ENCODE measurements at places on chromosomes 1 and 21.
A peak's percentile ranks its signal among the peaks of the same experiment; 100 is the strongest.

GRCh38 chr1:64675718-64676345 lies 69.0 kb upstream of the RAVER2 start:
- DNase-seq, result no peak

DNA sequence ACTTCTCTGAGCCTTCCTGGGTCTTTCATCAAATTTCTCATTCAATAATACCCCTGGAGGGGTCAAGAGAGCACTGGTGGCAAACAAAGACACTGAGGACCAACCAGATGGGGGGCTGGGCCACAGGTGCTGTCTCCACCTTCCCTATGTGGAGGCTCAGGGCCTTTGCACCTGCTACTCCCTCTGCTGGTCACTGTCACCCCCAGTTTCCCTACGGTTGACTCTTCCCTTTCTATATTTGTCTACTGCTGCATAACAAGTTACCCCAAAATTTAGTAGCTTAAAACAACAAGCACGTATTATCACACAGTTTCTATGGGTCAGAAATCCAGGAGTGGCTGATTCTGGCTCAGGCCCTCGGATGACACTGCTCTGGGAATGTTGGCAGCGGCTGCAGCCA lies 138.8 kb upstream of the RUNX3 start:
- no peak for DNase-seq

DNA sequence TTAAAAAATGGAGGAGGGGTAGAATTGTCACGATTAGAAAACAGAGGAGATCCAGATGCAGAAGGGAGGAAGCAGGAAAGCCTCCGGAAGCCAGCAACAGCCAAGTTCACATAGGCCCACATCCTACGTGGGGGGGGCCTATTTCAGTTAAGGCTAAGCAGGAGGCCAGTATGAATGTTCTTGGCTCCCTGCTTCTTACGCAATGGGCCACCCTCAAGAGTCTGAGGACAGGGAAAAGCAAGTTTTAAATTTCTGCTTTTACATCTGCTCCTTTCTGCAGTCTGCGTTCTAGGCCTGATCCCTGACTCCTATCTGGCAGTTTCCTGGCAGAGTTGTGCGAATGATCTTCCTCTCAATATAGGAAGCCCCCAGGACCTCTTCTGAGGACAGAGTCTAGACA lies 30.6 kb downstream of the RABIF start:
- no peak for DNase-seq

- DNase-seq, result no peak
Measured at GRCh38 chr1:175599212-175599705, 144.1 kb downstream of the TNR start.

GRCh38 chr1:18926315-18927081 lies 24.1 kb upstream of the ALDH4A1 start:
- DNase-seq, result no peak

GRCh38 chr1:3019007-3019515 lies 2.2 kb upstream of the ACTRT2 start:
- no peak for DNase-seq

- DNase-seq, result no peak
Measured at GRCh38 chr1:21041541-21041940, 135.2 kb downstream of the EIF4G3 start.

- DNase-seq, result no peak
Measured at GRCh38 chr1:159532922-159533321, 2.9 kb downstream of the OR10J5 start.

- no peak for DNase-seq
Measured at GRCh38 chr21:32410916-32411315, 1.6 kb upstream of the EVA1C start.

DNA sequence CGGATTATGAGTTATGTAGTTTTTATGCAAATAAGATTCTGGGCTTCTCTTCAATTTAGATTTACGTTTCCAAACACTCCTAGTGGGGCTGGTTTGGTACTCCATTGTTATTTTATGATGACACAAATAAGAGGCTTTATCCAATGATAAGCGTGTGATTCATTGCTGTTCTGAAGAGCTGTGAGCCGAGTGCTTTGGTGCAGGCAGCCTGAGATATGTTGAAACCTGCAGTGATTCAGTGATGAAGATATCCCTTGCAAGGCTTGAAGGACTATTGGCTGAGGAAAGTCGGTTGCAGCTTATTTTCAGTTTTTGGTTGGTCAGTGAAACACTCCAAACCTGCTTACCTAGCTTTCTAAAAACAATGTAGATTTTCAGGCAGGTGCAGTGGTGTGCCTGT lies 112.2 kb downstream of the RYR2 start:
- DNase-seq, result no peak

DNA sequence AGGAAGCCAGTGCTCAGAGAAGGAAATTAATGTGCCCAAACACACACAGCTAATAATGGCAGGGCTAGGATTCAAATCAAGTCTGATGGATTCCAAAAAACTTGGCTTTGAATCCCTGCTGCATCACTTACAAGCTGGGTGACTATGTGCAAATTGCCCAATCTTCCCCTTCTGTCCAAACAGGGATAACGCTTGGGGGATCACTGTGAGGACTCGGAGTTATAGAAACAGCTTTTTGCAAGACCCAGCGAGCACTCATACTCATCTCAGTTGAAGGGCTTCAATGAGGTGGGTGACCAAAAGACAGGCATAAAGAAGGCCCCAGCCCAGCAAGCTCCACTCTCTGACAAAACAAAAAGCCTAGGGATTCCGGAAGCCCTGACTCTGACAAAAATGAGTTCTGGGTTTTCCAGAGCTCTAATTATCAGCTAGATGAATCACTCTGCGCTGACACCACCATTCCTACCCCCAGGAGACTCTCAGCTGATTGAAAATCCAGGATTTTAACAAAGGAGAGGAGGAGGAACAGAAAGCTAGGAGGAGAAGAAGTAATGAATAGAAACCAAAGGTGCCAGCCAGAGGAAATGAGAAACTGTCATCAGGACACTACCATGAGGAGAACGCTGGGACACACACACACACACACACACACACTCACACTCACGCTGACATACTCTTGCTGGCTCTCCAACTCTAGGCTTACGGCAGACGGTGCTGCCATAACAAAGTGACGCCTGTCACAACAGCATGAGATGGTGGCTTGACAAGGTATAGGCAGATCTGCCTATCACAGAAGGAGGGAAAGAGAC lies 1.6 kb upstream of the STK40 start:
- DNase-seq, result no peak

DNA sequence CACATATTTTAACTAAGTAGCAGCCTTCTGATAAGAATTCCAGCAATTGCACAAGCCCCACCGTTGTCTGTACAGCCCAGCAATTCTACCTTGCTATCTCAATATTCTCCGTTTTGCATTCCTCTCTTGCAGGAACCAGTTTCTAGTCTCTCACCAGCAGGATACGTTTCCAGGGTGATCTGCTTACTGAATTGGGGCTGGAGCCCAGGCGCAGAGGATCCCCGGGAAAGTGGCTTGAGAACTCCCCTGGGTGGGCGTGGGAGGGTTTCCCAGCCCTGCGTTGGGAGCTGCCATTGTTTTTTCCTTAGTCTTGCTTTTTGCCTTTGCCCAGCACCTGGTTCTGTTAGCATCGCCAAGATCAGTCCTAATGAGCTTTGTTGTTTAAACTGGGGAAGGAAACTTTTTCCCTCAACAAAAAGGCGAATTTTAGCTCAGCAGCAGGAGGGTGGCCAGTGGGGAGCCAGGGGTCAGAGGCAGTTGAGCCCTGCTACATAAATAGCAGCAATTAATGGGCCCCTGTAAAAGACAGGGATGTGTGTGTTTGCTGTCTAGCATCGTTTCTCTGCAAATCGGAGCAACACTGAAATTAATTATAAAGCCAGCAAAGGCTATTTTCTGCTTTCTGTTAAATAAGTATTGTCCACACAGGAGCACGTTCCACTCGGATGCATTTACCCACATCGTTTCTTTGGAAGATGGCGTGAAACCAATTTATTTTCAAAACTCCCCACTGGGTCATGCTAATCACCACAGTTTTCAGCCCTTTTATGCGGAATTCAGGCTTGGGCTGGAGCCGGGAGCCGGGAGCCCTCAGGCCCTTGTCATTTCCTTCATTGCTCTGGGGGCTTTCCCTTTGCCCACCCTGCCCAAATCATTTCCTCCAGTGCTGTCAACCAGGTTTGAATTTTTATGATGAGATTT lies 36.6 kb downstream of the HUNK start:
- no peak for DNase-seq

DNA sequence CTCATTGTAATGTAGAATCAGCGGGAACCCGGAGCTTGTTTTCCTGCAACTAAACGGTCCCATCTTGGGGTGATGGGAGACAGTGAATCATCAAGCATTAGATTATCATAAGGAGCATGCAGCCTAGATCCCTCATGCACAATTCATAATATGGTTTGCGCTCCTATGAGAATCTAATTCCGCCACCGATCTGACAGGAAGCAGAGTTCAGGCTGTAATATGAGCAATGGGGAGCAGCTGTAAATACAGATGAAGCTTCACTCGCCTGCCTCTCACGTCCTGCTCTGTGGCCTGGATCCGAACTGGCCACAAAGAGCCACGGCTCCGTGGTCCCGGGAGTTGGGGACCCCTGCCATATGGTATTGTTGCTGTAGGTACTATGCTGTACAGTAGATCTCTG lies 1.6 kb downstream of the IFI44 start:
- DNase-seq, result no peak

- peak; percentile 66 for DNase-seq
Measured at GRCh38 chr1:67850611-67851075, 17.4 kb upstream of the GNG12 start.

DNA sequence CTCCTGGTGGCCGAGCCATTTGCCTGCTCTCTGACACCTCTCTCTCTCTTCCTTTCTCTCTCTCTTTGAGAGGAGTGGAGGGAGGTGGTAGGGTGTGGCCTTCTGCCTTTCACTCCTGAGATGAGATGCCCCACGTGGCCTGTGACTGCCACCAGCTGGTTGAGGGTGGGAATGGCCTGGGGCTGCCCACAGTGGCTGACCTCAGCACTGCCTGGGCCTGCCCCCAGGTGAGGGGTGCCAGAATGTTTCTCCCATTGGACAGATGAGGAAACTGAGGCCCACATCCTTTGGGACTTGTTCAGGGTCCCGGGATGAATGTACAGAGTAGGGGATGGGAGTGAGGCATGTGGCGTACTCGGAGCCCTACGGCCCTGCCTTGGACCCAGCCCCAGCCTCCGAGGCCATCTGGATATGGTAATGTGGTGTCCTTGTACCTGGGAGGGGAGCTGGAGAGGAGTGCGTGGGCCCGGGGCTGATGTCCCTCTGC lies 12.7 kb upstream of the C1orf167 start:
- DNase-seq, result no peak

DNA sequence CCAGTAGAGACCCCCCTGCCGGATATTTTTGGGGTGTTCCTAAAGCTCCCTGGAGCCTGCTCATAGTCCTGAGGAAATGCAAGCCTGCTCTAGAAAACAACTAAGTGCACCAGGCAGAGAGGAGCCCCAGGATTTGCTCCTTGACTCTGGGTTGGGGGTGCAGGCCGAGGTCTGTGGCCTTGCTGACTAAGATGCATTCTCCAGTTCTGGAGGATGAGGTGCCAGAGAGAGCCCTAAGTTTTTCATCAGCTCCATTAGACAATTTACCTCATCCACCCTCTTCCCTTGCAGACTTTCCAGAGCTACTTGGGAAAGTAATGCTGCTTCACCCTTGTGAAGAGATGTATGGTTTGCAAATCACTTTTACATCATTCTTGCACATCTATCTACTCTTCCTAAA lies 9.1 kb downstream of the TUFT1 start:
- DNase-seq, result no peak

- no peak for DNase-seq
Measured at GRCh38 chr1:161084597-161084988, 4.8 kb downstream of the NECTIN4 start.

DNA sequence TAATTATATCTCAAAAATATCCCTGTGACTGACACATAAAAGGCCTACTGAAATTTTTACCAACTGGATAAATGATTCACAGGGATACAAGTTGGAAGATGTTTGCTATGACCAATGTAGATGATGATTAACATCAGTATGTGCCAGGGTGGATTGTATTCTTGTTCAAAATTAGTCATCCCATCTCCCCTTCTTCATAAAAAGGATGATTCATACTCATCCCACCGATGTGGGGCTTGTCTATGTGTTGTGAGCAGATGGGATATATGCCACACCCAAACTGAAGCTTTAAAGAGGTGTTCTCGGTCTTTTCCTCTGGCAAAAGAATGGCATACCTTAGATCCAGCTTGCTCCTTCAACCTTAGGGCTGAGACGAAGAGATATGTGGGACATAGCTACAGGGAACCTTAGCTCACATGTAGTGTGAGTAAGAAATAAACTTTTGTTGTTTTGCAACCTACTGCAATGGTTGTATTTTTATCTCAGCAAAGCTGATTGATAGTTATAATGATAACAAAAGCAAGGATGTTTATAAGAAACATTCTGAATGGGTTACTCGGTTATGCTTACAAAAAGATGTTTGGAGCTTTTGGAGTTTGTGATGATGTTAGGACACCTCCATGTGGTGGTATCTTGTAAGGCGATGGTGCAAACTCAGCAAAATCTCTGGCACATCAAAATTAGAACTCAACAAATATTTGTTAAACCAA lies 29.4 kb downstream of the SPATA17 start:
- peak; percentile 1 for DNase-seq

DNA sequence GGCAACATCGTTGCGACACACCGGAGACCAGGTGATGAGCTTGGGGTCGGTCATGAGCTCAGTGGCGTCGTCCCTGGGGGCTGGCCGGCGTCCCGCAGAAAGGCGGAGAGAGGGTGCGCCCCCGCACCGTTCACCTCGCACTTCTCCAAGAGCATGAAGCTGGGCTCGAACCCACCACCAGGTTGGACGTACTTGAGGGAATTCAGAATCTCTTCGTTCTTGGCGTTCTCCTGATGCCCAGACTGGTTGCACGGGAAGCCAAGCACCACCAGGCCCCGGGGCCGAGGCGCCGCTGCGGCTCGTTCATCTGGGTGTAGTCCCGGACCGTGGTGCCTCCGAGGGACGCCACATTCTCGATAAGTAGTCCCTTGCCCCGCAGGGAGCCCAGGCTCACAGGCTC lies 176.6 kb upstream of the ADAMTS5 start:
- DNase-seq, result no peak

GRCh38 chr1:181504399-181504842 lies 21.1 kb downstream of the CACNA1E start:
- DNase-seq, result peak; percentile 44

GRCh38 chr1:215345766-215346165 lies 221.3 kb upstream of the KCTD3 start:
- DNase-seq, result no peak

GRCh38 chr1:15684468-15685291 lies 560 bp downstream of the PLEKHM2 start:
- DNase-seq, result peak; percentile 18

All from NCI-H345 (cell line).